ENCODE measurements at places on chromosomes 2 and 18. TPM values are rescaled to one million over a fixed set of nuclear protein-coding genes. Genes with fewer than 3 reads are reported as not detected.

DNA sequence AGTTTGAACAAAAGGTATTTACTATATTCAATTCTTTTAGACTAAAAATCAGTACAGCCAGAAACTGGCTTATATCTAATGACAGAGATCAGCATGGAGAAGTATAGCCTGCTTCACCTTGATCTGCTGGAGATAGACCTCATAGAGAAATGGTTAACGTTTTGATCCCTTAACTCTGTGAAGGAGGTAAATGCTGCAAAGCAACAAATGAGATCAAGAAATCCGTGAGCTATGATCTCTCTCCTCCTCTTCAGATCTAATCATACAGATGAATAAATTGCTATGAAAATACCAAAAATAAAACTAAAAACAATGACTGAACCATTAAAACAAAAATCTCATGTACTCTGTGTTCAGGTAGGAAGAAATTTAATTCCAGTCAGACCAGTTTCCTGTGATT, 42.8 kb downstream of the KLHL14 start:
- no peak overlapping the region for H3K27ac ChIP-seq
- DNase-seq = no peak
- no peaks in the 10 kb centered on the region for H3K27me3 ChIP-seq
- H3K4me3 ChIP-seq = peak overlapping the region; percentile 11
- H3K36me3 ChIP-seq = no peaks in the 10 kb centered on the region

DNA sequence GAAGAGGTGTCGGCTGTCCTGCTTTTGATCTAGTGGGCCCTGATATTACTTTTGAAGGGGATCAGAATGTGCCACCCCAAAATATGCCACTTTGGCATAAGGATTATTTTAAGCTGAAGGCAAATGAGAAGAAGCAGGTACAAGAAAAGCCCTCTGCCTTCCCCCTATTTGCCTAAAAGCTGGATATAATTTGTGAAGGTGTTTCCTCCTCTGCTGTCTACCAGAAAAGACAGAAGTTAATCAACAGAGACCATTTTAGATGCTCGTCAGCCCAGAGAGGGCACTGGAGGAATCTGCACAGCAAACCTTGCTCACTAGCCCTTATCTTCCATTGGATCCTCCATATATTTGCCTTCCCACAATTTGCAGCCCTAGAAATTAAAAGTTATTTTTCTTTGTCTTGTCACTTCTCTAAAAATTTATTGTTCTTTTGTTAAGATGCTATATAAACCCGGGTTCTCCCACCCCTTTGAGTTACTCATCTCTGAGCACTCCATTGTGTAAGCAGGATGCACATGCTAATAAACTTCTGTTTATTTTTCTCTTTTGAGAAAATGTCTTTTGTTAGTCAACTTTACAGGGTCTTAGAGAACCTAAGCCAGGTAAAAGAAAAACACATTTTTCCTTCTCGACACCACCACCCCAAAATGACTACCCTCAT, 163.2 kb upstream of the SLC1A4 start:
- H3K36me3 ChIP-seq = no peaks in the 10 kb centered on the region
- H3K27me3 ChIP-seq = no peaks in the 10 kb centered on the region
- DNase-seq = no peak
- no peak overlapping the region for H3K4me3 ChIP-seq
- H3K27ac ChIP-seq = no peak overlapping the region

The MYCN gene
- not detected for total RNA-seq

The ALK gene
- not detected for total RNA-seq

The DNAJC5G gene
- total RNA-seq = not detected

All from naive thymus-derived CD4-positive, alpha-beta T cell (primary cell).